SW480 (cell line): ENCODE measurements at places on chromosomes 3 and 15.

DNA sequence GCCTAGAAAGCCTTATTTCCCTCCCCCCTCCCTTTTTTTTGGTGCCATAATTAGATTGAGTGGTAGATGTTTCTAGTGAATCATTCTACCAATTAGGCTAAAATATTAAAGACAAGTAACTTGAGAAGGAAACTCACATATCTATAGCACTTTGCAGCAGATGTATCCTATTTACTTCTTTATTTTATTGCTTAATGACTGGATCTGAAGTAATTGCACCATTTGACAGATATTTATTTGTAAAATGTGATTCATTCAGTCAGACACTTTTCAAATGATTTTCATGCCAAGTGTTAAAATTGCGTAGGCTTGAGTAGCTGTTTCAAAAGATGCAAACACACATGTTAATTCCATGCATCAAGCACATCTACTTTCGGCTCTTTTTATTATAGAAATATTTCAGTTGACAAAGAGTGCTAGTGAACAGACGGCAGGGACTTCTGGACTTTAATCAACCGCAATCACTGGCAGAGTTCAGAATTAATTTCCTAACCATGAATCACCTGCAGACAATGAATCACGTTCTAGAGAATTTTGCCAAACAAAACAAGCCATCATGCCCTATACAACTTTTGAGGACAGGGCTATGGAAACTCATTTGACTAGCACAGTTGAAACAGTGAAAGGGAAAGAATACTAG is 636.8 kb downstream of the MECOM start:
- DNase-seq, result peak; percentile 86

GRCh38 chr3:64340641-64341101 is 115.4 kb upstream of the PRICKLE2 start:
- DNase-seq, result no peak

DNA sequence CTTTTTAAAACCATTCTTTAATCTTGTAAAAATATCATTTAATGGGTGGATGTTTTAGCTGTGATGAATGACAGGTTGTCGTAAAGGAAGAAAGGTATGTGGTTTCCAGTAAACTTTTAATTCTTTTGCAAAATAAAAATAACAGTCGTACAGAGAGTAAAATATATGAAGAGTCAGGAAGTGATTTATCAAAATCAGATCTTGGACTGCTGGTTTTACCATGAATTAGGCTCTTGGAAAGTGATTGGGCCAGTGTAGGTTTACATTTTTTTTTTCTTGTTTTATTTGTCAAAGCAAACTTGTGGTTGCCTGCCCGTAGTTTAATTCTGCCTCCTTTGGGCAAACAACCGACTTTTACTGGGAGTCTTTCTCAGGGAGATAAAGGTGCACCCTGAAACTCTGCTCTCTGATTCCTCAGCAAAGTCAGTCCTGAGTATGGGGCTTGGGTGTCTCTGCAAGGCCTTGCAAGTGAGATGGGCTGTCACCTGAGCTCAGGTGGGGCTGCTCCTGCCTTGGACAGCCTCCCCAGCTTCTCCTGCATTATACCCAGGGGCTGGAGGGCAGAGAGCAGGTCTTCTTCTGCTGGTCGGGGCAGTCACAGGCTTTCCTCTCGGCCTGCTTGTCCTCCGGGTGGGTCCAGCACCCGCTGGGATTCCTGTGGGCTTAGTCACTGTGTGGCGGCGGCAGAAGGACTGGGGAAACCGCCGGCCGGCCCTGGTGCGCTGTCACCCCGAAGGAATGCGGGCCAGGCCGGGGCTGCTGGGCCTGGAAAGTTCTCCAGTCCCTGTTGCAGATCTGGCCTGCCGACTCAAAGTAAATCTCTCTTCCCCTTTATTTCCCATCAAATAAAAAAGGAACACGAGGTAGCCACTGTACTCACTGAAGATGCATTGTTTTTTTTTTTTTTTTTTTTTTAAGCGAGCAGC is 79.0 kb downstream of the IGF1R start:
- DNase-seq, result peak; percentile 96

GRCh38 chr3:185280572-185281365 is 26.9 kb upstream of the EHHADH start:
- DNase-seq, result peak; percentile 85

GRCh38 chr3:47162697-47163168 is 1.2 kb downstream of the SETD2 start:
- peak; percentile 11 for DNase-seq

DNA sequence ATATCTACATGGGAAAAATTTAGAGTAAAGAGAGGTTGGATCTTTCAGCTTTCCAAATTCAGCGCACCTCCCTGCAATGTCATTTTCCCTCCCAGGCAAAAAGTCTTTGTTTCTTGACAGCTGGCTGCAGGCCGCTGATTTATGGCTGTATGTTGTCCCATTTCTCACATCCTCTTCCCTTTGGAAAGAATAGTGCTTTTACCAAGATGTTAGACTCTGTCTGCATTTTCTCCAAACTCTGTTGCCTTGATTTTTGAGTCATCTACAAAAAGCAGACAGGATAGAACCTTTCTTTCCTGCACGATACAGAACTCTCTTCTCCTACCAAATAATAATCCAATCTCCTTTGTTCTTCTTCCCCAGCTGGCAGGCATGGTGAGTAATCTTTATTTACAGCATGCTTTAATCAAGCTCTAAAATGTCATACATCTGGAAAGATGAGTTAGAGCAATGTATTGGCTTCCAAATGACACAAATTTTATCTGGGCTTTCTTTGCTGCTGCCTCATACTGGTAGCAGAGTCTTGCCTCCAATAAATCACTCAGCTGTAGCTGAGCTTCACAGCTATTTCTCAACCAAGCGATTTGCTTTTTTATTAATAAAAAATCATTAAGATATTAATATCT is 101.9 kb downstream of the PIK3R4 start:
- DNase-seq, result no peak

GRCh38 chr3:100966807-100967206 is 26.4 kb downstream of the ABI3BP start:
- no peak for DNase-seq

DNA sequence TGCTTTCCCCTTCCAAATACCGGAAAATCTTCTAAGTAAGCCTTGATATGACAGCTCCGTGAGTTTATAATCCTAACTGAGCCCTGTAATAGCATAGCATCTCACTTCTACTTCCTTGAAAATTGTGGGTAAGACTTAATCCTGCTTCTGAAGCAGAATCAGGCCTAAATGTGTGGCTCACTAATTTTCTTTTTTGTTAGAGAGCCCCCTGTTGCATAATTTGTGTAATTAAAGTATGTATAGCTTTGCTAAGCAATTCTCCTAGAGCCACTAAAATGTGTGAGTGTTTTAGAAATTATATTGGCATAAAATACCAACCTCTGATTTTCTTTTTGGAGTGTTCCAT is 304.4 kb downstream of the FGF12 start:
- DNase-seq, result peak; percentile 6

DNA sequence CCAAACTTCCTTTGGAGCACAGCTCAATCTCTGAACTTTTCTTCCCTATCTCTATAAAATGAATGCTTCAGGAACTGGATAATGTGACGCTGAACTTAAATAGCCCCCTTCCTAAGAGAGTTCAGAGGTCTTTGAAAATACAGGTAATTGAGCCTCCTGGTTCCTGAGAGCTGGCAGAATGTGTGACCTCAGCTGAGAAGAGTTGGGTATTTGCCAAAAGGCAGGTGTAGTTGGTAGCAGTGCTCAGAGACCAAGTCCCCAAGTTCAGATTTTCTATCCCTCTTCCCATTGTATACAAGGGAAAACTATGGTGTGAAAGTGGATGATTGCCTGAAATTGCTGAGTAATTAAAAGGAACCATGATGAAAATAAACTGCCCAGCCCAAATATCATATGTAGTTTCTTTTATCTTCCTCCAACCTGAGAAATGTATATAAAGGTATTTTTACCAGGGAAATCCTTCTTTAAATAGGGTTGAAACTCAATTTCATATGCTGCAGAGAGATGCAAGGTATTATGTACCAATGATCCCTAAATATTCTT is 154.6 kb upstream of the ICE2 start:
- no peak for DNase-seq

GRCh38 chr3:74067296-74067695 is 442.6 kb upstream of the PDZRN3 start:
- peak; percentile 5 for DNase-seq

DNA sequence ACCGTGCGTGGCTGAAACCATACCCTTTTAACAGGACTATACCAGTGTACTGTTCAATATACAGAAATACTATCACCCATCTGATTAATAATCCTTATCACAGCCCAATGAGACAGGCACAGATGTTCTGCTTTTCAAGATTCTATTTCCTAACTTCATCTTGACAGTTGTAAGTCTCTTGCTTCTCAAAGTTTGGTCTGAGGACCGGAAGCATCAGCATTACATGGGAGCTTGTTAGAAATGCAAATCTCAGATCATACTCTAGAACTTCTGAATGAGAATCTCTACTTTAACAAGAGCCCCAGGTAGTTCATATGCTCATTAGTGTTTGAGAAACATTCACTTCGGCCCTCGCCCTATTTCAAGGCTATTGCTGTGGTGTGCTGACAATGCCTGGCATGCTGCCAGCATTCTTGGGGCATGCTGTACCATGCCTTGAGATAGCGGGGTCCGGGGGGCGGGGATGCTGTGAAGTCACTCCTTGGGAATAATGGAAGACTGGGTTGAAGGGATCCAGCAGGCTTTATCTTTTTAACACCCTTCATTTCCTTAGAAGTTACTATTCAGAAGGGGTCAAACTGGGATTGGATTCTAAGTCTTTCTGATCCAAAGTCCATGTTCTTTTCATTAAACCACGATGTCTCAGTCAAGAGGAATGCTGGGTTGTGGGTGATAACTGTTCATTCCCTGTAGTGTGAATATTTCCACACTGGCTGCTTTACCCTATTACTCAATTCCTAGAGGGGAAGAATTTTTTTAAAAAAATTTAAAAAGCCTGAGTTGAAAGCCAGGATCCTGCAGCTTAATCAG is 194.7 kb downstream of the LPP start:
- DNase-seq, result peak; percentile 65

- no peak for DNase-seq
These were observed 302.1 kb upstream of the SGO1 start for GRCh38 chr3:20488151-20488550.

- no peak for DNase-seq
These were observed 17.1 kb downstream of the SLC9A9 start for GRCh38 chr3:143831208-143831607.

- peak; percentile 16 for DNase-seq
These were observed 35.7 kb downstream of the MGA start for GRCh38 chr15:41695750-41696436.

- no peak for DNase-seq
These were observed 83.2 kb upstream of the ADAMTSL3 start for GRCh38 chr15:83570756-83571155.

DNA sequence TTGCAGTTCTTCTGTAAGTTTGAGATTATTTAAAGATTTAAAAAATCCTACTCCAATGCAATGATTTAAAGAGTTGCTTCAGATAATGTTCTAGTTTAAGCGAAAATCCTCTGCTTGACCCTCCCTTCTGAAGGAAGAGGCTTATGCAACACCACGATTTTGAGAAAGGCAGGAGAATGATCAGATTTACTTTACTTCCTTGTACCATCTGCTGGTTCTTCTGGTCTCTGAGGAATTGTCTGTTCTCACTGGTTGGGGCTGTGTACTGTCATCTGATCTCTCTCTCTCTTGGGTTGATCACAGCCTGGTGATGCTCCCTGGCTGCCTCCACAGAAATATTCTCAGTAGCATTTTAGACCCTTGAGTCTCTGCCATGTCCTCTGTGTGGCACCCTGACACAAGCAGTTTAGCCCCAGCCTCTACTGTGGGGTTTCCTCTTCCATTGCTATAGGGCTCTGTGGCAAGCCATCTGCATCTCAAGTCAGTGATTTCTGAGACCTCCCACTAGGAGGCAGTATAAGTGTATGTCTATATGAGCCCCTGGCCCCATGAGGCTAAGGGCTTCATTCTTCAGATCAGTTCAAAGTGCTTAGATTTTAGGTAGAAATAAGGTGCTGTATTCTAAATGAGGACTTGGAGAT is 50.8 kb upstream of the PLAAT1 start:
- DNase-seq, result peak; percentile 30

GRCh38 chr15:58934521-58934920 is 1.0 kb upstream of the SLTM start:
- DNase-seq, result peak; percentile 7

GRCh38 chr3:50190936-50191660 is at the start of gene GNAT1:
GNAT1 (plus strand) TSS chr3:50191610; CDS start chr3:50191726, 116 bp downstream.
- no peak for DNase-seq

GRCh38 chr15:41945731-41946130 is 26.6 kb downstream of the EHD4 start:
- DNase-seq, result no peak

- no peak for DNase-seq
These were observed 17.9 kb downstream of the VIPR1 start for GRCh38 chr3:42520336-42520735.

- no peak for DNase-seq
These were observed 61.8 kb downstream of the MYH15 start for GRCh38 chr3:108448593-108448992.

DNA sequence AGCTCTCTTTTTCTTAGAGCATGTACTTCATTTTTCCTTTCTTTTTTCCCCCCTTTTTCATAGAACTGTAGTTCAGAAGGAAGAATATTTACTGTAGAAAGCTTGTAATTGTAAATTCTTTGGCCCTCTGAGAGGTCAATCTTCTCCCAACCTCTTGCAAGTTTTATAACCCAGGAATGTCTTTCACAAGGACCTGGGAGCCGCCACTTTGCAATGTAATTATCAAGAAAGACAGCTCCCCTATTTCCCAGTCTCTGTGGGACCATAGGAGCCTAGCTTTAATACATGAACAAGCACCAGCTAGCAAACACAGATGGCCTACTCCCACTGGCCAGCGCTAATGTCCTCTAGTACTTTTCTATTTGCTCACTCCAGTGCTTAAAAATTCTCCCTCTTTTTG is 51.4 kb downstream of the NFKBIZ start:
- no peak for DNase-seq

DNA sequence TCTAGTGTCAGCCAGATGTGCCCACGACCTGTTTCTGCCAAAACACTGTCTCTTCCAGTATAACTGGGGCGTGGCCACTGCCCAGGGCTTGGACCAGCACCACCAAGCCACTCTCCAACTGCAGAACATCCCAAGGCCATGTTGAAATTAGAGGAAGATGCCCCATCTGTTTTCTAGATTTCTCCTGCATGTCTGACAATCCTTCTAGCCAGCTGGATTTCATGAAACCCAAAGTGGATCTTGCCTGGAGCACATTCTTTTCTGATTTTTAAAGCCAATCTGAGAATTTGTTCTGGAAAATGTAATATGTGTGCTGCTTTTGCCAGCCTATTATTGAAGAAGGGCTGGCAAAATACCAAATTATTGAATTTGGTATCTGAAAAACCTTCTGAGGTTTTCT is 182.5 kb downstream of the SLCO3A1 start:
- no peak for DNase-seq

- DNase-seq, result no peak
These were observed at the start of gene CRYGS for GRCh38 chr3:186544281-186544680. CRYGS (minus strand) TSS chr3:186544380; CDS start chr3:186544326, 54 bp downstream.

DNA sequence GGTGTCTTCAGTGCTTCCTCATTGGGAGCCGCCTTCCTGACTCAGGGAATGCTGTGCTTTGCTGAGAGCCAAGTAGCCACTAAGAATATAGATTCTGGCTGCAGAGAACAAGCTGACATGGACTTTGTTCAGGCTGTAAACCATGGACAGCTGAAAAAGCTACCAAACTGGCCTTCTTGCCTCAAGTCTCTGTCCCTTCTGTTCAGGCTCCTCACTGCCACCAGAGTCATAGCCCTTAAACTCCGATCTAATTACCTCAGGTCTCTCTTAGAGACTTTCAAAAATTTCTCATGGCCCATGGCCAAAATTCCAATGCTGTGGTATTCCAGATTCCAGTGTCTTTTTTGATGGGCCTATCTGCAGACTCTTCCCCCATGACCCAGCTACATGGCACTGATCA is 19.4 kb upstream of the PTX3 start:
- DNase-seq, result no peak

- no peak for DNase-seq
These were observed 589 bp upstream of the MAPKBP1 start for GRCh38 chr15:41773729-41774061.
